Activated CD4-positive, alpha-beta memory T cell treated with anti-CD3 and anti-CD28 coated beads, Interleukin-2, amount 10 ng/mL, durations not matched to agents 7 days and 5 days (primary cell): ENCODE measurements at places on chromosomes 11 and 22.

DNA sequence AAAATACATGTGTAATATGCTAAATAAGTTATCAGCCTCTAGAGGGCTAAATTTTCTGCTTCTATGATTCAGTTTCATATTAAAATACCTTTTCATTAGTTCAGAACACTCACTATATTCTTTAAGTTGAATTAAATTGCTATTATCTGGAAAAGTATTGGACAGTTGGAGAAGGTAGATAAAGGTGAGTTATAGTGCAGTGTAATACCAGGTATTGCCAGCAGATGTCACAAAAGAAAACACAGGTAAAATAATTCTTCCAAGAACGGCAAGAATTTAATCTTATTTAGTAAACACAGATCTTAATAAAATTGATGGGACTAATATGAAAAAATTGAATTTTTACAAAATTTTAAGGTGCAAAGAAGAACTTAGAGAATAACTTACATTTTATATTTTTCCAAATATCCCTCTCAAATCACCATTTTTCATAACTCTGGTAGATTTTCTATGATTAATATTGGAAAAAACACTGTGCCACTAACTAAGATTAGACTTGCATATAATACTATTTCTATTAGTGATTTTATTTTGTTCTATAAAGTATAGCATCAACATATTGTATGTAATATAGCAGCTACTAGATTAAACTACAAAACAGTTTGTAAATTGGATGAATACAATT lies 1.7 kb upstream of the LRRC4C start:
- DNase-seq: no peak
- no peaks in the 10 kb centered on the region for H3K36me3 ChIP-seq
- no peak overlapping the region for H3K4me3 ChIP-seq
- H3K27me3 ChIP-seq: peaks cover 6% of the 10 kb centered on the region
- H3K27ac ChIP-seq: no peak overlapping the region

- no peaks in the 10 kb centered on the region for H3K36me3 ChIP-seq
- H3K4me1 ChIP-seq: no peaks in the 10 kb centered on the region
- DNase-seq: no peak
- H3K27me3 ChIP-seq: peaks cover 43% of the 10 kb centered on the region
Observed at GRCh38 chr11:114302663-114303062, 6.5 kb downstream of the NNMT start.

GRCh38 chr22:36571991-36572390 lies 43.0 kb upstream of the EIF3D start:
- no peak for DNase-seq
- peaks cover 6% of the 10 kb centered on the region for H3K27me3 ChIP-seq
- no peak overlapping the region for H3K4me3 ChIP-seq
- no peaks in the 10 kb centered on the region for H3K4me1 ChIP-seq

GRCh38 chr22:27654546-27655445 lies 146.8 kb downstream of the MN1 start:
- no peak overlapping the region for H3K4me3 ChIP-seq
- no peaks in the 10 kb centered on the region for H3K4me1 ChIP-seq
- H3K36me3 ChIP-seq: no peaks in the 10 kb centered on the region
- H3K27ac ChIP-seq: no peak overlapping the region
- H3K27me3 ChIP-seq: no peaks in the 10 kb centered on the region
- no peak for DNase-seq

DNA sequence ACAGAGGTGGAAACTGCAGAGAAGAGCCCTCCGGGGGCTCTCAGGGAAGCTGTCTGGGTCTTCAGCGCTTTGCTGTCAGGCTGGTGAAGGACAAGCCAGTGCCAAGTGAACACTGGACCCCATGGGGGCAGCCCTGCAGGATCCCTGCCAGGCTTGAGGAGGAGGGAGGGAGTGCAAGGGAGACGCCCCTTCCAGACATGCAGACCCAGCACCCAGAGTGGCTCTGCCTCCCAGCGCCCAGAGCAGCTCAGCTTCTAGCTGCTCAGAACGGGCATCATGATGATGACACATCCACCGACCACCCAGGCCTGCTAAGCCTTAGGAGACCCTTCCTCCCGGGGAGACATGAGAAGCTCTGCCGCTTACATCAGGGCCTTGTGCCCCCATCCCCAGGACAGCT lies 39.7 kb downstream of the TBX1 start:
- no peaks in the 10 kb centered on the region for H3K36me3 ChIP-seq
- H3K27me3 ChIP-seq: no peaks in the 10 kb centered on the region
- no peak for DNase-seq
- H3K4me1 ChIP-seq: no peaks in the 10 kb centered on the region
- H3K4me3 ChIP-seq: no peak overlapping the region

GRCh38 chr11:132253469-132254264 lies 883.3 kb downstream of the NTM start:
- no peaks in the 10 kb centered on the region for H3K36me3 ChIP-seq
- DNase-seq: no peak
- H3K4me3 ChIP-seq: no peak overlapping the region
- H3K27ac ChIP-seq: no peak overlapping the region
- H3K4me1 ChIP-seq: no peaks in the 10 kb centered on the region
- H3K27me3 ChIP-seq: no peaks in the 10 kb centered on the region

DNA sequence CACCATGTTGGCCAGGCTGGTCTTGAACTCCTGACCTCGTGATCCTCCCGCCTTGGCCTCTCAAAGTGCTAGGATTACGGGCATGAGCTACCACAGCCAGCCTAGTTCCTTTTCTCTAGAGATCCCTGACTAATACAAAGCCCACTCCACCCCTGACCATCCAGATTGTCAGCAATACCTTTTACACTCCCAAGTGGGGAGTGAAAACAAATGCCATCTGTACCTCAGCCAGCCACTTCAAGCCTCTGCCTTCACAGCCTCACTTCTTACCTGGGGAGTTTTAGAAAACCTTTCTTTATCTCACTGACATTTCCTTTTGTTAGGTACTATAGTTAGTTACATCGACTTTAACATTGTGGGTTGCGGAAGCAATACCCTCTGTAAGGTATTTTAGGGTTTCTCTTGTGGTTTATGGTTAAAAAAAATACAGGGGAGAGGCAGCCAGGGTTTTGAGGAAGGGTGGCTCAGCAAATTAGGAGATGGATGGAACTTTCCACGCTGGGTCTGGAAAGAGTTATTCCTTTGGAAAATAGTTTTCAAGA lies 8.9 kb downstream of the TOM1 start:
- H3K4me3 ChIP-seq: no peak overlapping the region
- H3K27me3 ChIP-seq: no peaks in the 10 kb centered on the region
- DNase-seq: no peak

- H3K27ac ChIP-seq: no peak overlapping the region
- no peaks in the 10 kb centered on the region for H3K36me3 ChIP-seq
- peaks cover 11% of the 10 kb centered on the region for H3K4me1 ChIP-seq
- DNase-seq: no peak
Observed at GRCh38 chr22:36770513-36771231, 5.2 kb downstream of the IFT27 start.

GRCh38 chr11:111530091-111530490 lies 10.4 kb upstream of the LAYN start:
- no peak for DNase-seq
- H3K27me3 ChIP-seq: peaks cover 10% of the 10 kb centered on the region
- no peaks in the 10 kb centered on the region for H3K36me3 ChIP-seq
- H3K27ac ChIP-seq: no peak overlapping the region

GRCh38 chr22:20430720-20431510 lies 6.7 kb downstream of the SCARF2 start:
- no peak overlapping the region for H3K27ac ChIP-seq
- H3K4me1 ChIP-seq: peaks cover 23% of the 10 kb centered on the region
- no peaks in the 10 kb centered on the region for H3K36me3 ChIP-seq
- H3K4me3 ChIP-seq: peak overlapping the region; percentile 64

DNA sequence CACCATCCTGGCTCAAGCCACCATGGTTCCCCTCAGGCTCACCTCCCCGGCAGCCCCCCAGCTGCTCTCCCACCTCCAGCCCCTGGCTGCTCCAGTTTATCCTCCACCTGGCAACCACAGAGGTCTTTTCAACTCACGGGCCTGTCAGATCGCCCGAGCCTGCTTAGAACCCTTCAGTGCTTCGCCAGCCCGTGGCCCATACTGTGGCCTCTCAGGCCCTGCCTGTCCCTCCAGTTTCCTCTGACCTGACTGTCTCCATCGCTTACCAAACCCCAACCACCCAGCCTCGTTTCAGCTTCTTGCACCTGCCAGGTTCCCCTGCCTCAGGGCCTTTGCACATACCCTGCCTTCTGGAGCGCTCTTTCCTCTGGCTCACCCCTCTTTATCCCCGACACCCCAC lies 6.9 kb downstream of the KCNC1 start:
- no peak for DNase-seq
- peaks cover 2% of the 10 kb centered on the region for H3K4me1 ChIP-seq
- no peak overlapping the region for H3K4me3 ChIP-seq

DNA sequence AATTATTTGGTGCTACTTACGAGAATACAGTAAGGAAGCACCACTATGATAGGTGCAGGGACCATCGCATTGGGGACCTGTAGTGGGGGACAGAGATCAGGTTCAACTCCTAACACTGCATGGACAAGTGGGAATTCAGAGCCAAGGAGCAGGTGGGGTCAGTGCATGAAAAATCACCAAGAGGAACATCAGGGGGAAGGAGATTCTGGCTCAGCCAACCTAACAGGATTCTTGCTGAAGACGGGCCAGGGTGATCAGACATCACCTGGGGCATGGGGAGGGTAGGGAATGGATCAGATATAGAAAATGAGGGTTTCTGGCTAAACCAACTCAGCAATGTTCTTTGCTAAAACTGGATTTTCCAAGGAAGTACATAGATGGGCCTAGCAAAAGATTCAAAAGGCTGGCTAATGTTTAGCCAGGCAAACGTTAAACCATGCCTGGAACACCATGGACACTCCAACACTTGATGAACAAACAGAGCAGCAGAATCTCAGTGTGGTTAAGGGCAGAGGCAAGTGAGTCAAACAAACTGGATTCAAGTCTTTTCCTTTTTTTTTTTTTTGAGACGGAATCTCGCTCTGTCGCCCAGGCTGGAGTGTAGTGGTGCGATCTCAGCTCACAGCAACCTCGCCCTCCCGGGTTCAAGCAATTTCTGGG lies 70.0 kb downstream of the MICAL3 start:
- peaks cover 1% of the 10 kb centered on the region for H3K4me1 ChIP-seq
- DNase-seq: no peak
- H3K36me3 ChIP-seq: no peaks in the 10 kb centered on the region
- H3K4me3 ChIP-seq: no peak overlapping the region
- no peak overlapping the region for H3K27ac ChIP-seq
- no peaks in the 10 kb centered on the region for H3K27me3 ChIP-seq

DNA sequence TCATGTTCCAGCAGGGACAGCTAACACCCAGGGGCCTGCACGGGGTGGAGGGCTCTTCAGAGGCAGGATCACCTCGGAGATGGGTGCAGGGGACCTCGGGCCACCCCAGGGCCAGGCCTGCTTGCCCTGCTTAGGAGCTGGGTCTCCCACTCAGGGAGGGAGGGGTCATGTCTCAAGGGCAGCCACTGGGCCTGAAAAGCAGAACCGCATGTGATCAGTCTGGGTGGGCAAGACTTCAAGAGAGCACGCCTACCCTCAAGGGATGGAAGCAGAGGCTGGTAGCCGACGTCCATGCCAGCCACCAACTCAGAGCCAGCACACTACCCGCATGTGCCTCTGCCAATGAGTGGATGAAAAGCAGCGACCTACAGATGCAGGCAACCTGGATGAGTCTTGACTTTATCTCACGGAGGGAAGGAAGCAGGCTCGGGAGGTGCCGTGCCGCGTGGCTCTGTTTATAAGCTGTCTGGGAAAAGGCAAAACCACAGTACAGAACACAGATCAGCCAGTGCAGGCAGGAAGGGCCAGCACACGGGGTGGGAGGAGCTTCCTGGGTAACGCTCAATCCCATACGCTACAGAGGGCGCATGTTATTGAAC lies 16.0 kb downstream of the TBX1 start:
- H3K4me3 ChIP-seq: no peak overlapping the region
- no peak for DNase-seq
- no peaks in the 10 kb centered on the region for H3K36me3 ChIP-seq
- no peak overlapping the region for H3K27ac ChIP-seq
- H3K27me3 ChIP-seq: peaks cover 26% of the 10 kb centered on the region
